ENCODE measurements at places on chromosomes 12 and 14. TPM values are rescaled to one million over a fixed set of nuclear protein-coding genes. Genes with fewer than 3 reads are reported as not detected.

- DNase-seq, result peak; percentile 83
These were observed 142.1 kb downstream of the MED13L start for GRCh38 chr12:116135209-116135930.

DNA sequence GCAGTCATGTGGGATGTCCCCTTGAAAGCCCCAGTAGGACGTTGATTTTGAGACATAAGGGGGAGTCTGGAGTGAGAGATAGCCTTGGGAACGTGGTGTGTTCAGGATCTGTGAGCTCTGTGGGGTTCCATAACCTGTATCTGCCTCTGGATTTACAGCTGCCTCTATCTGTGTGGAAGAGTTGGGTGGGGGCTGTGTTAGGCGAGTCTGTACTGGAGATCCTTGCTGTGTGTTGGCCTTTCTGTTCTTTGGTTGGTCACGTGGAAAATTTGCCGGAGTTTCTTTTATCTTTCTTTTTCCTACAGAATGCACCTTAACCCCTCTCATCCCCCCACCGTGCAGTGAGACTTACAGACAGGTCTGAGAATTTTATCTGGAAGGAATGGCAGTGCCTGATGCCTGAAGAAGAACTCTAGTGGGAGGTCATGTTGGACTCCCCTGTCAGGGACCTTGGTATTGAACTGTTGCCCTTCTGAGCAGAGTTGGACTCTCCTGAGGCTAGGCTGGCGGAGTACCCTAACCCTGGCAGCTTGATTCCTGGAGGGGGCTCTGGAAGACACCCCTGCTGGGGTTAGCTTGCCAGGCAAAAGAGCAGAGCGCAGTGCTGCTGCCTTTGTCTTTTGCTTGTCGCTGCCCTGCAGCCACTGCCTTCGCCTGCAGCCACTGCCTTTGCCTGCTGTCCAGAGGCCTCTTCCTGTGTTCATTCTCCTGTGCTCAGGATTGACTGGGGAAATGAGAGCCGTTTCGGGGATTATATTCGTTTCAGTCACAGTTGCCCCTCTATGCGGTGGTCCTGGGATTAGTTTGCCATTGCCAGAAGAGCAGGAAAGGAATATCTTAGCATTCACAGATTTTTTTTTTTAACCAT is 34.1 kb downstream of the ZNF664 start:
- DNase-seq, result no peak

DNA sequence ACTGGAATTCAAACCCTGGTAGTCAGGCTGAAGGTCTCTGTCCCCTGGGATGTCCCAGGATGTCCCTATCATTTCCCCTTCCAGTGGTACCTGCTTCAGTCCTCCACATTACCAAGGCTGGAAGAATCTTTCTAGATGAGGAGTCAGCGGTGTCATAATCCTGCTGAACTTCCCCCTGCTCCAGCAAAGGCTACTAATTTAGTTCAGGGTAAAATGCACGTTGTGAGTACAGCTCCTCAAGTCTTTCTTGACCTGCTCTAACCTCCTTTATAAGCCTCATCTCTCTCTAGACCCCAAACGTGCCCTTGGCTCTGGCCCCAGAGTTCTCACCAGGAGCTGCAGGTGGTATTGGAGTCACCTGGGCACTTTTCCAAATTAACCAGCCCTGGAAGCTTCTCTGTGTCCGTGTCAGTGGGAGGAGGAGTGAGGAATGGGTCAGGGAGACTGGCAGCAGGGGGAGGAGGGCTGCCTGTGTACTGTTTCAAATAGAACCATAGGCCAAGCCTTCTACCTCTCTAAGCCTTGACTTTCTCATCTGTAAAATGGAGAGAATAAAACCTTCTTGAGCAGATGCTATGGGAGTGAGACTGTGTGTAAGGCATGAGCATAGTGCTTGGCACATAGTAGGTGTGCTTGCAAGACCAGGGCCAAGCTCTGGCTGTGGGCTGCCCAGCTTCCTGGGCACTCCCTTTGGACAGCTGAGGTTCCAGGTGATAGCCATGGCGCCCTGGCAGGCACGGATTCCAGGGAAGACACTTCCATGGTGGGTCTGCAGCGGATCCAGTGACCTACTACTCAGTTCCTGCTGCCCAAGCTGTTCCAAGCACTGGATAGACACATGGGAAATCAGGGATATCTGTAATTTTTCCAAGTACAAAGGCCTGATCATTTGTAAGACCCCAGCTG is 24.5 kb downstream of the ASB2 start:
- peak; percentile 44 for DNase-seq

- DNase-seq, result peak; percentile 59
These were observed 114.3 kb downstream of the KSR2 start for GRCh38 chr12:117854339-117855012.

DNA sequence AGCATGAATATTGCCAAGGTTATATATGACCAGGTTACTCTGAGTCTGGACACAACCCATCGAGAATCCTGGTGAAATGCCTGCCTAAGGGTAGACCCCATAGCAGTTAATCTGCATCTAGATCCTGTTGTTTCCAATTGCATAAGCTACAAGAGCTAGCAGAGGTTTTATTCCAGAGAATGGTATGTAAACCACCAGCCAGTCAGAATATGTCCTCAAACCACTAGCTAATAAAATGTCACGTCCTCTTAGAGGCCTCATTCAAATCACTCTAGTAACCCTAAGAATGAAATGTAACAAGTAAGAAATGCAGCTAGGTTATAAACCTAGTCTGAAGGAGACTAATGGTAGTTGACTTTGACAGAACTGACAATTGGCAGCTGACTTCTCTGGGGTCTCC is 9.0 kb upstream of the YLPM1 start:
- DNase-seq, result no peak

DNA sequence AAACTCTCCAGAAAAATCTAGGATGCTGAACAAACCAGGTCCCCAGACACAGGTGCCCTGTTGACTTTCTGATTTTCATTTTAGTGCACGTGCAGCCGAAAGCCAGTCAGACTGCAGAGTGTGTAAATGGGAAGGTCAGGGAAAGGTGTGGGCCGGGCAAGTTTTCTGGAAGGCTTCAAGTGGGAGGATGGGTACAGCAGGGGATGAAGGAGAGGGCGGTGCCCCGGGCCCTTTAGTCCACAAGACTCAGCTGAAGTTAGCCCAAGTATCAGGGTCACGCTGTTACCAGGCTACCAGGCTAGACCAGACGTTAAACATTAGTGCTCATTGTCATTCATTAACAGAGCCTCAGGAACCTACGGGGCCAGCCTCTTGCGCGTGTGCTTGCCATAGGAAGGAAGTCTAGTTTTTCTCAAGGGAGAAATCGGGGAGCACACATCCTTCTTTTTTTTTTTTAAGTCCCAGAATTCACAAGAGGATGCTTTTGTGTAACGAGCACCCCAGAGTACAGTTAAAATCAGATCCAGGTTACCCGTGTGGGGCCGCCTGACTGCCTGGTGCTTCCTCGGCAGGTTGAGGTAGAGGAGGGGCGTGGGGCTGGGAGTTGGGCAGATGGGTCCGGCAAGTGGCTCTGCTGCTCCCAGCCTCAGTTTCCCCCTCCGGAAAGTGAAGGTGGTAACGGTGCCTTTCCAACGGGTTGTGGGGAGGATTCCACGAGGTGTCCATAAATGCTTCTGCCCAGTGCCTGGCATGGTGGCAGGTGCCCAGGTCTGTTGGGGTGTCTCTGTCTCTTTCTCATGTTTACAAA is 19.1 kb downstream of the BCL7A start:
- peak; percentile 98 for DNase-seq

The TSHR gene
- total RNA-seq, result 0.50 TPM

DNA sequence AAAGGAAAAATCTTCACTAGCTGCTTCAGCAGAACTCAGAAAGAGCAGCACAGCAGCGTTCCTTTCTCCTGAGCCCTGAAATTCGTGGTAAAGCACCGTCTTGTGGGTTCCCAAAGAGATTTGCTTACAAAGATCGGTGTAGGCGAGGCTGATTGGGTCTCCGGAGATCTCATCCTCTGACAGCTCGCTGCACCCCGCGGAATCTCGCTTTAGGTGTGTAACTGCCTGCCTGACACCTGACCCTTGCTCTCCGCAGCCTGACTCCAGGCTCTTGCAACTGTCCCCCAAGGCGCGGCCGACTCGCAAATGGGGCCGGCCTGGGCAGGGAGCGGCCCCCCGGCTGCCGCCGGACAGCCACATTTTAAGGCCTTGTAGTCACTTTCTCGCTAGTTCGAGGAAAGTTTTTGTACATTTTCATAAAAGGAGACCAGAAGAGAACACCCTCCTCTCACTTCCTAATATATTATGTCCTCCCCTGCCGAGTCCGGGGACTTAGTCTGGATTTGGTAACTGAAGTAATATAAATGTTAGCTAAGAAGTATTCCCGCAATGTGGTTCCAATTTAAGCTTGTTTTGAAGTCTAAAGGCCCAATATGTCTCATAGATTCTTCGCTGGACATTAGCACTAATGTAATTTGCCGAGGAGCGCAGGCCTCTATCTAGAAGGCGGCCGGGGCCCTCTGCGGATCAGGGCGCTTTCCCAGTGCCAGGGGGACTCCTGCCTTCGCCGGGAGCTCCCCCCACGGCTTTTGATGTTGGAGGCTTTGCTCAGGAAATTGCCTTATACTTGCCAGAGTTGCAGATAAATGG is 177.3 kb upstream of the CDKN3 start:
- no peak for DNase-seq

DNA sequence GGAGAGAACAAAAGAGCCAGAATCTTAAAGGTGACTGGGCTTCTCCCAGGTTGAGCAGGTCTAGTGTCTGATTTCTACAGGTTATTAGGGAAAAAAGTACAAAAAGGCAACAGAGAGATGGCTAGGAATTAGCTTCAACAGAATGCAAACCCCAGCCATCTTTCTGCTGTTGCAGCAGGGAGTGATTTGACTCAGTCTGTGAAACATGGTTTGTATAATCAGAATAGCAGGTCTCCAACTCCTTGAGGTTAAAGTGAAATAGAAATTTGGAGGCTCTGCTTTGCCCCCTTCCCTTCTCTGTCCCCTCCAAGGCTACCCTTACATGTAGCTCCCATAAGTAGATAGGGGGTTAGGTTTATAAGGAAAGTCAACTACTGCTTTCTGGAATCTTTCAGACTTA is 105.8 kb downstream of the AKAP6 start:
- DNase-seq, result no peak

The AQP6 gene
- not detected for total RNA-seq

- DNase-seq, result no peak
These were observed at the start of gene KCNK10 for GRCh38 chr14:88323086-88323522. TSS of gene KCNK10 (minus strand) at chr14:88323269. CDS start at chr14:88322798, 471 bp downstream.

The KRT78 gene
- total RNA-seq, result not detected

- DNase-seq, result peak; percentile 31
These were observed 152.7 kb downstream of the ANO2 start for GRCh38 chr12:5792343-5792742.

The DIO2 gene
- total RNA-seq, result under 0.01 TPM

- no peak for DNase-seq
These were observed 72.6 kb downstream of the BTG1 start for GRCh38 chr12:92073094-92073493.

The ANKS1B gene
- 6.9 TPM for total RNA-seq

DNA sequence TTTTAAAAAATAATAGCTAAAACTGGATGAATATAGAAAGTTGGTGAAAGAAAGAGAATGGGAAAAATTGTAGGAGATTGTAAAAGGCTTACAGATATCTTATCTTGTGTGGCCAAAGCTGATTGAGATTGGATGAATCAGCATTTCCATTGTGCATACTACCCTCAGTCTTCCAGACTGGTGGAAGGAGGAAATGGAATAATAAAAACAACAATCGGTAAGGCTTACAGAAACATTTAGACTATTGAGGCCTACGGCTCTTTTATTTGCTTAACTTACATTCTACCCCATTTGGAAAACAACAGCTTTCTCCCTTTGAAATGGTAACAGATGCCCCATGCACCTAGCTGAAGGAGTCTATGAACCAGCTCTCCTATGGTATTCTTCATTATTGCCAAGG is 129.8 kb downstream of the PTPRB start:
- peak; percentile 17 for DNase-seq

The PPFIA2 gene
- 0.87 TPM for total RNA-seq

The BTBD6 gene
- total RNA-seq, result 44.1 TPM

GRCh38 chr12:78316136-78316535 is 485.4 kb downstream of the NAV3 start:
- no peak for DNase-seq

DNA sequence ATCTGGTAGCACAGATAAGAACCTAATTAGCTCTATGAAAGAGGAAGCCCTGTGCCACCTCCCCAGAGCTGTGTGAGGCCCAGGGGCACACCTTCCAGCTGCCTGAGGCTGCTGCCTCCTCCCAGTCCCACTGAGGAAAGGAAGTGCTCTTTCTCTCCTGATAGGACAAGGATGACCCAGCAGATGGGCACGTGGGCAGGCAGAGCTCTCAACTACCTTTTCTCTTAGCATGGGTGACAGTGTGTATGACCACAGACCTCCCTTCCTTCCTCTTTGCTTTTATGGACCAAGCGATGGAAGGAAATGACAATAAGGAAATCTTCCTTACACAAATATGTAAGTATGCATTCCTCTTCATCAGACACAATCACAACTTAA is 127.6 kb upstream of the AMIGO2 start:
- DNase-seq, result no peak

The DAAM1 gene
- total RNA-seq, result 18.2 TPM

GRCh38 chr14:59425322-59425935 is 39.8 kb downstream of the GPR135 start:
- no peak for DNase-seq

DNA sequence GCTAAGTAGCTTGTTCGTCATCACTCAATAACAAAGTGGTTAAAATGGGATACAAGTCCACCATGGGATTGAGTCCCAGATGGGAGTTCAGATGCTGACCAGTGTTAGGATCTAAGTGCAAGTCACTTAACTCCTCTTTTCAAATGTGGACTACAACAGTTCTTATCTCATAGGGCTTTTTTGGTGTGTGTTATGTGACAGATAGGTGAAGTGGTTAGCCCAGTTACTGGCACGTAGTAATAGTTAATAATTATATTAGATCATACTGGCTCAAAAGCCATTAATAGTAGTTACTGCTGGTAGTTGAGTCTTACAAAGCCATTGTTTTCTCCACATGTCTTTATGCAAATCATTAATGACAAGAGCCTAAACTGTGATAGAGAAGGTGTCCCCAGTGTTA is 73.2 kb downstream of the RCOR1 start:
- peak; percentile 28 for DNase-seq

The KRT77 gene
- total RNA-seq, result not detected

DNA sequence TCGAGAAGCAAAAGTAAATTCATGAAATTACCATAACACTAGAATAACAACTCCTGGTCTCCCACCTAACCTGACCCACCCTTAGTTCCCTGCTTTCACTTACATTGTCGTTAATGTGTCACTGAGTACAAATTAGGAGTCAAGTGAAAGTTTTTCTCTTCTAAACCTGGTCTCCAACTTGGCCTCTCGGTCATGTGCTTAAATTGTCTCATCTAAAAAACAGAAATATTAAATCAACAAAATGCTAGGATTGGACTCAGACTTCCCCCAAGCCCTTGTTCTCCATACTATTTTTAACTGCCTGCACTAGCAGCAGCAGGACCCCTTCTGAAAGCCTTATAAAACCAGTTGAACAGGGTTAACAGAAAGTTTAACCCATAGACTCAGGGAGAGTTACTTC is 1.8 kb upstream of the BTG1 start:
- no peak for DNase-seq
